SW480 (cell line): ENCODE measurements at places on chromosomes 4 and X.

GRCh38 chrX:50913520-50913919 lies 3.0 kb downstream of the BMP15 start:
- no peak for DNase-seq

- no peak for DNase-seq
Observed at GRCh38 chr4:145055533-145056257, 42.3 kb downstream of the ANAPC10 start.

- no peak for DNase-seq
Observed at GRCh38 chr4:112680996-112681395, 44.1 kb downstream of the LARP7 start.

DNA sequence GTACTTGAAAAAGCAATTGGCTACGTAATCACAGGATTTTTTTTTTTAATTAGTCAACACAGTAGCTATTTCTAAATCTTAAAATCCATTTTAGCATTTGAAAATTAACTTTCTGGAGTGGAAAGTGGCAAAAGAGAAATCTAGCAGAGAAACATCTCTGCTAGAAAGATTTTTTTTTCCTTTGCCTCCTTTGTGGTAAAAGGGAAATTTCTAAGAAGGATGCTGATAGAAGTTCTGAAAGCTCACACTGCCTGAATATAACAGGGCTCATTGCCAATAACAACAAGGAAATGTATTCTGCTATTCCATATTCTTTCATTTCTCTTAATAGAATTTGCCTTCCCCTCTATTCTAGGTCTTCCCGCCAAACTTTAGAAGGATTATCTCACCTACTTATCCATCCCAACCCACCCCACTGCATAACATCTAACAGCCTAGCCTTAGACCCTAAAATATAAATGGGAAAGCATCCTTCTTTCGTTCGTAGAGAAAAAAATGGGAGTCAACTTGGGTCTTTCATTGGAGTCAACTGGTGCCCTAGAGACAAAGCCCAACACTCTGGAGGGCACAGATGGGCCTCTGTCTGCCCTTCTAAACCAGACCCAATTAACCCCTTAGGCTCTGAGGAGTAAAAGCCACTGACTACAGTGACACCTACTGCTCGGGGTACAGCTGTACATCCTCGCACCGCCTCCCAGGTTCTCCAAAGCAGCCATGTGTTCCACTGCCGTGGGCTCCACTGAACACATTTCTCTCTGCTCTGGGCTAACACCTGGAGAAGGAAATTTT lies 103.9 kb downstream of the MAML3 start:
- peak; percentile 23 for DNase-seq

- no peak for DNase-seq
Observed at GRCh38 chrX:41705680-41706374, 17.1 kb downstream of the GPR34 start.
